ENCODE measurements at places on chromosomes 7 and 10.

GRCh38 chr7:45685619-45686240, 111.6 kb downstream of the ADCY1 start:
- H3K36me3 ChIP-seq: no peaks in the 10 kb centered on the region
- H3K4me3 ChIP-seq: no peak overlapping the region
- peaks cover 8% of the 10 kb centered on the region for H3K4me1 ChIP-seq
- no peak for DNase-seq
- no peak overlapping the region for H3K27ac ChIP-seq
- no peaks in the 10 kb centered on the region for H3K27me3 ChIP-seq

DNA sequence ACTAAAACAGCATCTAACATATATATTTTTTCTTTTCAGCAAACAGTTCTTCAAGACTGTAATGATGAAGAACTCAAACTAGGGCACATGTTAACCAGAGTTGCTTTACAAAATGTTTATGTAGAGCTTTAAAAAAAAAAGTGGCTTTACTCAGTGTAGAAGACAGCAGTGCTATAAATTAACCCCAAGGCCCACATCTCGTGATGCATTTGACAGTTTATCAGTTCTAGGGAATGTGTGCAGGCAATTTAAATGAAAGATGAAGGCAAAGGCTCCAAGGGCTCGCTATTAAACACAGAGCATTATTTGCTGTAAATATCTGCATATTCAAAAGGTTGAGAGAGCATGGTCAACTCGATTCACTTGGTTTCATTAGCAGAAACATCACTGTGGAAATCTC, 558.1 kb downstream of the MAGI2 start:
- DNase-seq: no peak
- H3K36me3 ChIP-seq: peaks cover 4% of the 10 kb centered on the region
- H3K27me3 ChIP-seq: no peaks in the 10 kb centered on the region

DNA sequence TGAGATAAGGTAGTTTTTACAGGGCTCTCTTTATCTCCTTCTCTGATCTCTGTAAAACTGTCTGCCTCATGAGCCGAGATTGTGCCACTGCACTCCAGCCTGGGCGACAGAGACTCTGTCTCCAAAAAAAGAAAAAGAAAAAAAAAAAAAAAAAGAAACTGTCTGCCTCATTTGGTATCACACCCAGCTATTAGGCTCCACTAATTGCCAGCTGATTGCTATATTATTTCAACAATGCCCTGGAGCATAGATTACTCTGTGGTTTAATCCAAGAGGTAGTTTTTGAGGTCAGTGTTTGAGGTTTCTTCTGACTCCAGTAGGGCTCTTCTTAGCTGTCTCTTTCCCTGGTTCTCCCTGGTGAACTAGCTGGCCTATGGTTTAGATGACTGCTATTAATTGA, 268.1 kb upstream of the PLPP4 start:
- no peaks in the 10 kb centered on the region for H3K4me1 ChIP-seq
- H3K4me3 ChIP-seq: no peak overlapping the region
- DNase-seq: no peak
- H3K27ac ChIP-seq: no peak overlapping the region

GRCh38 chr7:151426441-151426903, 13.5 kb downstream of the CRYGN start:
- no peaks in the 10 kb centered on the region for H3K27me3 ChIP-seq
- no peak for DNase-seq

DNA sequence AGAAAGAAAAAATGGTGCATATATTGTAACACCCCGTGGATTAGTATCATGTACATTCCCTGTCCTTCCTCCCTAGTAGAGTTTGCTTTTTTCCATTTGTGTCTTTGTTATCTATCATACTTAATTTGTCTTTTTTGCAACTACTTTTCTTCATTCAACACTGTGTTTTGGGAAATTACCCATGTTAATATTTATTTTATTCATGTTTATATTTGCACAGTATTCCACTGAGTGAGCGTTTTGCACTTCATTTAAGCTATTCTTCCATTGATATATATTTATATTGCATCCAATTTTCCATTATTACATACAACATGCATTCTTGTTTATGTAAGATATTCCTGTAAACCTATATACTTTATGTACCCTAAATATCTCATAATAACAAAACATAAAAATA, 57.6 kb upstream of the FAM171A1 start:
- no peak overlapping the region for H3K4me3 ChIP-seq
- H3K36me3 ChIP-seq: no peaks in the 10 kb centered on the region
- H3K4me1 ChIP-seq: no peaks in the 10 kb centered on the region

- DNase-seq: no peak
- H3K4me1 ChIP-seq: no peaks in the 10 kb centered on the region
- H3K27ac ChIP-seq: no peak overlapping the region
Measured at GRCh38 chr7:104040666-104041065, 51.2 kb upstream of the RELN start.

GRCh38 chr7:95976369-95977060, 204.2 kb downstream of the DYNC1I1 start:
- no peaks in the 10 kb centered on the region for H3K4me1 ChIP-seq
- H3K36me3 ChIP-seq: no peaks in the 10 kb centered on the region
- H3K4me3 ChIP-seq: no peak overlapping the region
- no peak for DNase-seq
- no peaks in the 10 kb centered on the region for H3K27me3 ChIP-seq

- no peaks in the 10 kb centered on the region for H3K36me3 ChIP-seq
- H3K4me3 ChIP-seq: no peak overlapping the region
- H3K4me1 ChIP-seq: peaks cover 33% of the 10 kb centered on the region
- no peak for DNase-seq
- no peaks in the 10 kb centered on the region for H3K27me3 ChIP-seq
- H3K27ac ChIP-seq: peak overlapping the region; percentile 91
Measured at GRCh38 chr10:30062582-30062981, 3.2 kb upstream of the JCAD start.

DNA sequence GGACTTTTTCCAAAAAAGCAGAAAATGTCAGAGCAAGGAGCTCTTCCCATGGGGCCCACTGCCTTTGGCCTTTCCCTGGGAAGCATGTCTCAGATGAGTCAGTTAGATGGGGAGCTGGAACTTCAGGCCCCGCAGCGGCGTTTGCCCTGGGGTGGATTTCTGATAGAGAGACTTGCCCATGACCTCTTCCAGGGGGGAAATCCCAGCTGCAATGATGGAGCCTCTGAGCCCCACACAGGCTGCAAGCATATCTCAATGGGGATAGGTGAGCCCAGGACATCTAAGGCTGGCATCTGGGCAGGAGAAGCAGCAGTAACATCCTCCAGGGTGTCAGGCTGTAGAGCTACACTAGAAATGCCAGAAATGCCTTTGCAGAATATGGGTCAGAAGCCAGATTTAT, 269.2 kb upstream of the TCERG1L start:
- no peak overlapping the region for H3K27ac ChIP-seq
- H3K4me1 ChIP-seq: no peaks in the 10 kb centered on the region
- H3K36me3 ChIP-seq: no peaks in the 10 kb centered on the region
- DNase-seq: no peak
- H3K27me3 ChIP-seq: no peaks in the 10 kb centered on the region
- H3K4me3 ChIP-seq: no peak overlapping the region

- H3K4me3 ChIP-seq: no peak overlapping the region
- H3K4me1 ChIP-seq: no peaks in the 10 kb centered on the region
- no peaks in the 10 kb centered on the region for H3K27me3 ChIP-seq
- no peak for DNase-seq
- H3K27ac ChIP-seq: no peak overlapping the region
- peaks cover 40% of the 10 kb centered on the region for H3K36me3 ChIP-seq
Measured at GRCh38 chr10:12140038-12140437, 10.6 kb downstream of the SEC61A2 start.

GRCh38 chr7:81410471-81411117, 359.3 kb downstream of the HGF start:
- H3K36me3 ChIP-seq: no peaks in the 10 kb centered on the region
- H3K4me1 ChIP-seq: no peaks in the 10 kb centered on the region
- H3K27me3 ChIP-seq: no peaks in the 10 kb centered on the region
- no peak for DNase-seq
- H3K27ac ChIP-seq: no peak overlapping the region
- no peak overlapping the region for H3K4me3 ChIP-seq

GRCh38 chr10:129962031-129962871, 1.8 kb downstream of the EBF3 start:
- H3K4me1 ChIP-seq: no peaks in the 10 kb centered on the region
- H3K27ac ChIP-seq: no peak overlapping the region
- H3K36me3 ChIP-seq: no peaks in the 10 kb centered on the region

DNA sequence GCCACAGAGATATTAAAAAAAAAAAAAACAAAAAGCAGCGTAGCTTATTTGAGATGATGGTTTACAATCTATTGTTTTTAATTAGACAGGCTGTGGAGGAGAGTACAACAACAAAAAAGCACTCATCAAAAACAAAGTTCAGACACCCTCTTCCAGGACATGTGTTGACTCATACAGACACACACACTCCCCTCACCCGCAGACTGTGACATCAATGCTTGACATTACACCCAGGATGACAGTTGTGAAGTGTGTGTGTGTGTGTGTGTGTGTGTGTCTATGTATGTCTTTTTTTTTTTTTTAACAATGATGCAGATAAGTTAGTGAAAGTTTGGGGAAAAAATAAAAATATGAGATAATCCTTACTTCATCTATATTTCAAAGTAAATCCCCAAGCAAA, 303.6 kb downstream of the GPAM start:
- no peaks in the 10 kb centered on the region for H3K4me1 ChIP-seq
- no peaks in the 10 kb centered on the region for H3K36me3 ChIP-seq
- H3K27me3 ChIP-seq: no peaks in the 10 kb centered on the region
- H3K27ac ChIP-seq: no peak overlapping the region
- no peak for DNase-seq

GRCh38 chr7:139883814-139884213, 54.8 kb downstream of the TBXAS1 start:
- H3K36me3 ChIP-seq: no peaks in the 10 kb centered on the region
- no peak overlapping the region for H3K4me3 ChIP-seq
- DNase-seq: no peak
- H3K27me3 ChIP-seq: no peaks in the 10 kb centered on the region
- H3K4me1 ChIP-seq: no peaks in the 10 kb centered on the region

DNA sequence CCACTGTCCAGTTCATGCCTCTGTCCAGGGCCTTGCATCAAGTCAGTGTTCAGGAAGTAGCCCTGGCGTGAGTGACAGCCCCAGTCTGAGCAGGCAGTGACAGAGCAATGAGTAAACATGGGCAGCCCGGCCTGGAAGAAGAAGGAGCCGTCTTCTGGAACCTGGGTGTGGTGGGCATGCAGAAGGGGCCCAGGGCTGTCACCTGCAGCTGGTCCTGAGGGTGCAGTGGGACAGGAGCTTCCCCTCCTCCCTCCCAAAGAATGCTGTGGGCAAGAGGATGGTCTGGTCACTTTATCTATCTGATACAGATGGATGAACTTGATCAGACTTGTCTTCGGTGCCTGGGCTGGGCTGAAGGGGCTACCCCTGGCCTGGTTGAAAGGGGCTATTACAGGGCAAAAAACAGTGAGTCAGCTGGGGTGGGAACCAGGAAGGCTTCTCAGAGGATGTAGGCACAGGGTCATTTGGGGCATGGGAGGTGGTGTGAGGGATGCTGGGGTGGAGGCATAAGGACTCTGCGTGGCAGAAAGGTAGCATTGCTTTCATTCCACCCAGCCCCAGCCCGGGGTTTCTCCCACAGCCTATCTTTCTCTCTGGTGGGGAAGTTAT, 42.7 kb upstream of the PPIF start:
- H3K27me3 ChIP-seq: no peaks in the 10 kb centered on the region
- DNase-seq: peak; percentile 35
- H3K4me1 ChIP-seq: peaks cover 5% of the 10 kb centered on the region
- H3K27ac ChIP-seq: peak overlapping the region; percentile 80
- no peak overlapping the region for H3K4me3 ChIP-seq

GRCh38 chr10:73339436-73339835, 19.2 kb downstream of the CFAP70 start:
- H3K36me3 ChIP-seq: no peaks in the 10 kb centered on the region
- no peaks in the 10 kb centered on the region for H3K27me3 ChIP-seq
- no peak overlapping the region for H3K4me3 ChIP-seq
- no peak for DNase-seq
- no peak overlapping the region for H3K27ac ChIP-seq

- H3K4me1 ChIP-seq: peaks cover 7% of the 10 kb centered on the region
- no peak for DNase-seq
- peaks cover 15% of the 10 kb centered on the region for H3K27me3 ChIP-seq
Measured at GRCh38 chr7:128119036-128119435, 87.8 kb upstream of the LRRC4 start.

DNA sequence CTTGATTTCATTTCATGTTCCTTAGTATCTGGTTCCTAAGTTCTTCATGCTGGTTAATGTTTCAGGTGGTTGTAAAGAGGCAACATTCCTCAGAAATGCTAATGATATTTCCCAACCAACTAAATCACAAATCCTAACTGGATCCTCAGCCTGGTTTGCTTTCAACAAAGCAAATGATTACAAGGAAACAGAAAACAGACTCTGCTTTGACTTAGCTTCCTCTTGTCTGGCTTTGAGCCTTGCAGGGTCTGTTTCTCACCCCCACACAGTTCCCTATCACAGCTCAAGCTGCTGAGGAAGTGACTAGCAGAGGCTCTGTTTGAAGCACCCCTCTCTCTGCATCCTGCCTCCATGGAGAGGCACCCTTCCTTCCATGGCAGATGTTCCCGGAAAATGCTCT, 130.2 kb upstream of the CTTNBP2 start:
- no peak overlapping the region for H3K27ac ChIP-seq
- no peaks in the 10 kb centered on the region for H3K4me1 ChIP-seq
- no peak for DNase-seq
- H3K27me3 ChIP-seq: no peaks in the 10 kb centered on the region
- H3K36me3 ChIP-seq: no peaks in the 10 kb centered on the region

DNA sequence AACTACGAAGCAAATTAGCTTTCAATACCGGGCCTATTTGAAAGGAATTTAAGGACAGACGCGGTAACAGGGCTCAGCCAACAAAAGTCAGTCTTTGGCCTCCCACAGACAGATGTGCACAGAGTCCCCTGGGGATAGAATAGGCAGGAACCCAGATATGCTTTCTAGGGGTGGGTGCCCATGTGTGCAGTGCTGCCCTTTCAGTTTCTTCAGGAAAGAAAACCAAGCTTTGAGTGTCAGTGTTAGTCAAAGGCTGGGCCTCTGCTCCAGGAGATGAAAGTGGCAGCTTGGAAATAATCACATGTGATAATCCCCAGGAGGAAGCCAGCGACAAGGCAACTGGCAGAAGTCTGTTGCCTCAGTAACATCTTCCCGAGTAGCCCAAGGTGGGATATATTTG, 43.8 kb upstream of the CSTF2T start:
- no peaks in the 10 kb centered on the region for H3K27me3 ChIP-seq
- H3K27ac ChIP-seq: no peak overlapping the region
- no peak for DNase-seq
- H3K36me3 ChIP-seq: no peaks in the 10 kb centered on the region

DNA sequence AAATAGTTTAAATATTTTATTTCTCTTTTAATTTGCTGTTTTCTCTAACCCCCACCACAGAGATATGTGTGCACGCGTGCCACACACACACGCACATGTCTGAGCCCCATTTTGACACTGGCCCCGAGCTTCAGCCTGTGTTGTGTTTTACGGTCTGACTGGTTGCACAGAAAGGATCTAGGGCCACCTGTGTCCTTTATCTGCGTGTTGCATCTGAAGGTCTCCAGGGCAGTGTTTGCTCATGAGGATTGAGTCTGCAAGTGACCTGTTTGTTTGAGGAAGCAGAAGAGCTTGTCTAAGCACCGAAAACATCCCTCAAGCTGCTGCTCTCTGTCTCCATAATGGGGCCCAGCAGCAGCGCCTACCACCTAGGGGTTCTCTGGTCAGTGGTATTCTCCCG, 266.4 kb upstream of the LYZL1 start:
- peak; percentile 48 for DNase-seq
- H3K36me3 ChIP-seq: no peaks in the 10 kb centered on the region
- no peaks in the 10 kb centered on the region for H3K27me3 ChIP-seq
- H3K4me1 ChIP-seq: no peaks in the 10 kb centered on the region
- no peak overlapping the region for H3K4me3 ChIP-seq
- no peak overlapping the region for H3K27ac ChIP-seq

- H3K27me3 ChIP-seq: peaks cover 6% of the 10 kb centered on the region
- H3K27ac ChIP-seq: no peak overlapping the region
- H3K4me1 ChIP-seq: no peaks in the 10 kb centered on the region
- no peak overlapping the region for H3K4me3 ChIP-seq
Measured at GRCh38 chr10:101763141-101763846, 12.6 kb downstream of the FGF8 start.
